ENCODE measurements at places on chromosomes 4 and X. TPM values are rescaled to one million over a fixed set of nuclear protein-coding genes. Genes with fewer than 3 reads are reported as not detected.

GRCh38 chrX:100379388-100379986, 30.6 kb downstream of the PCDH19 start:
- peak; percentile 16 for DNase-seq

GRCh38 chr4:109985993-109986974, 73.6 kb downstream of the EGF start:
- DNase-seq: no peak

DNA sequence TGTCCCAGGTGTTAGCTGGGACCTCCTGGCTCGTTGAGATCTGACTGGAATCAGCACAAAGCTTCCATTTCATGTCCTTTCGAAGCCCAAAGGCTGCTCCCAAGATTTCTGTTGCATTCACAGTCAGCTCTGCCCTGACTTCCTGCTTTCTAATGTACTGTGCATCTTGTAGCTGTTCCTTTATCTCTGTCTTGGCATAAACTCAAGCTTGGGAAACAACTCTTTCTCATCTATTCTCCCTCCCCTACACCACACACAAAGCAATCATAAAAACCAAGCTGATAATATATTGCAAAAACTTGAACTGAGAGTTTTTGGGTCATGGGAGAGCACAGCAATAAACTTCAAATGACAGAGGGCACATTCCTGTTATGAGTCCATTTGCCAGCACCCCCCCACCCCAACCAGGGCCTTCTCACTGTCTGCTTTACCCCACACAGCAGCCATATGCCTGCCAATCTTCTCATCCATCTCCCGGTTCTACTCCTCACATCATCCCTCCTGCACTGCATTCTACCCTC, 76.3 kb downstream of the SYNPO2 start:
- DNase-seq: peak; percentile 90

DNA sequence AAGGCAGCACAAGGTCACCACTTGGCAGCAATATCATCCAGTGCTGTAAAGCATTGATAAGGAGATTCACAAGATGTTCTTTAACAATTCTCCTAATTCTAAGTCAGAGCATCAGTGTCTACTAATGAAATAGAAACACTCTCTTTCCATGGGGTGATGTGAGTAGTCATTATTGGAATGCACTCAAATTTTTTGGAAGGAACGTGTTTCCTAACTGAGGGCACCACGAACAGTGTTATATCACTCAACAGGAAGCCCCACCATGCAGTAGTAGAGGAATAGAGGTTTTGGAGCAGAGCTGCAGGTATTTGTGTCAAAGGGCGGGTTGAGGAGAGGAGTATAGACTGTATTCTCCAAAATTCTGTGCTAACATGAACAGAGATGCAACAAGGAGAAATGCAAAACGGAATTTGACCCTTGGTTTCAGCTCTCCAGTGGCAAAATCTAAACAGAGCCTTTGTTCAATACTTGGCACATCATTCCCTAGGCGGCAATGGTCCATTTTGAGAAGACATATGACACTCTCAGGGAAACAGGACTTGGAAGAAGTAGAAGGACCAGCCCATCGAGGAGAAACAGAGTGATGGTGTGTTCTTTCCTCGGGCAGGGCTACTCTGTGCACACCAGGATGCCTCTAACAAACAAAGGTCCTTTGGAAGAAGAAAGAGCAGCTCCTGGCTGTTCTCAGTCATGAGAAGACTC, 98.9 kb downstream of the CPEB2 start:
- peak; percentile 37 for DNase-seq

GRCh38 chr4:2862528-2862927, 18.9 kb downstream of the ADD1 start:
- DNase-seq: peak; percentile 42

DNA sequence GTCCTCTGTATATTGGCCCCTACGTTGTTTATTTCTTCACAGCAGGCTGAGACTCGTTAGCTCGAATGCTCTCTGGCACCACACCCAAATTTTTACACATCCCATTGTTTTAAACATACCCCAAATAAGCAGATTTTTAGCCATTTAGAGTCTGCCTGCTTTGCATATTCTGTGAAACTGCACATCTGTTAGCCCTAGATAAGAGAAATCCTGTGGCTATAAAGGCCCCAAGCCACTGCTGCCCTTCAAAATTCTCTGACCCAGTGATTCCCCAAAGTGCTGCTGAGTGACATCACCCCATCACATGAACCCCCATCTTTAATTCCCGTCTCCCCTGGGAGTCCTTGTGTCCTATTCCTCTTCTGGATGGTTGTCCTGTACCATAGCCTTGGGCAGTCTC, 20.8 kb downstream of the TEX13C start:
- DNase-seq: no peak

DNA sequence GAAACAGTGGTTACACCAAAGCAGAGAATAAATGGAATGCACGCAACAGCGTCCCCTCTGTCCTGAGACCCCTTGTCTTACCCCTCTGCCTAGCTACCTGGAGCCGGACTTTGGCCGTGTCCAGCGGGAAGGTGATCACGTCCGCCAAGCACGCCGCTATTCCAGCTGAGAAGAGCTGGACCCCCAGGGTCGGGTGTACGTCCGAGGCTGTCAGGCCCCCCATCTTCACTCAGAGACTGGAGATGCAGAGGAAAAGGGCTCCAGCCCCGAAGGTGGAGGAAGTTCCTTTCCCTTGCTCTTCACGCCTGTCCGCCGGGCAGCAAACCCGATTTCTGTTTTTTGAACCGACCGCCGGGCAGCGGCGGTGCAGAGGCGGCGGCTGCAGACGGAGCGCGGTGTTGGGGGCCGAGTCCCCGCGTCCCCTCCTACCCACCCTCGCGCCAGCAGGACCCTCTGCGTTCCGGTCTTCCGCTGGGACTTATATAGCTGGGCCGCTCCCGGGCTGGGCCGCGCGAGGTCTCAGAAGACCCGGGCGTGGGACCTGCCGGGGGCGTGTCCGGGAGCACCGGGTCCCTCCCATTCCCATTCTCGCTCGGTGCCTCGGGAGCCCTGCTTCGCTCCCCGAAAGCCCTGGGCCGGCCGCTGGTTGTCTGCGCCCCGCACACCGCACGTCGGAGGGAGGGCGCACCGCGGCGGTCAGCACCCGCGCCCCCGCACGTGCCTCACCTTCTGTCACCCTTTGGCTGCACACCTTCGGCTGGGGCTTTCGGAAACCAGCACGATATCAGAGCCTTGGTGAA, at the start of gene UCP1:
Gene UCP1, minus strand, starts transcription at position 455 of the 800 bp plus-strand sequence. Its CDS starts 232 bp downstream, at position 223.
- no peak for DNase-seq

GRCh38 chr4:5710065-5710960, 688 bp upstream of the EVC start:
- peak; percentile 74 for DNase-seq

DNA sequence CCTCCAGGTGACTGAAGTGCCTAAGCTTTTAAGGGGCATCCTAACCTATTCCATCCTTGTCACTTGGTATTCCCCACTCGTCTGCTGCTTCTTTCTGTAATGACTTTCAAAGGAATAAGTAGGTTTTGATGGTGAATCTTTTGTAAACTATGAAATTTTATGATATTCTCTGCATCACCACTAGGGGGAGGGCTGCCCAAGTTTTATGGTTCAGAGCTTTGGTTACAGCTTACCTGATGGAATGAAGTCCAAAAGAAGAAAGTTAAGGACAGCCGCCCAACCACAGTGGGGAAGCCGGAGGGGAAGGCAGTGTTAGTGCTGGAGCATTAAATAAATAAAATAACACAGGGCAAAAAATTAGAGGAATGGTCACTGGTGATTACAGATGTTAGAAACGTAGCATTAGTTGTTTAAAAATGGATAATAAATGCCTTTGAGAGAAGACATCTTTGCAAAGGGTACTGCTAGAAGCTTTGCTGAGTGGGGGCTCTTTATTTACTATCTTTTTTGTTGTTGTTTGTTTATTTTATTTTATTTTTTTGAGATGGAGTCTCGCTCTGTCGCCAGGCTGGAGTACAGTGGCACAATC, 204.9 kb downstream of the GBA3 start:
- DNase-seq: peak; percentile 25

DNA sequence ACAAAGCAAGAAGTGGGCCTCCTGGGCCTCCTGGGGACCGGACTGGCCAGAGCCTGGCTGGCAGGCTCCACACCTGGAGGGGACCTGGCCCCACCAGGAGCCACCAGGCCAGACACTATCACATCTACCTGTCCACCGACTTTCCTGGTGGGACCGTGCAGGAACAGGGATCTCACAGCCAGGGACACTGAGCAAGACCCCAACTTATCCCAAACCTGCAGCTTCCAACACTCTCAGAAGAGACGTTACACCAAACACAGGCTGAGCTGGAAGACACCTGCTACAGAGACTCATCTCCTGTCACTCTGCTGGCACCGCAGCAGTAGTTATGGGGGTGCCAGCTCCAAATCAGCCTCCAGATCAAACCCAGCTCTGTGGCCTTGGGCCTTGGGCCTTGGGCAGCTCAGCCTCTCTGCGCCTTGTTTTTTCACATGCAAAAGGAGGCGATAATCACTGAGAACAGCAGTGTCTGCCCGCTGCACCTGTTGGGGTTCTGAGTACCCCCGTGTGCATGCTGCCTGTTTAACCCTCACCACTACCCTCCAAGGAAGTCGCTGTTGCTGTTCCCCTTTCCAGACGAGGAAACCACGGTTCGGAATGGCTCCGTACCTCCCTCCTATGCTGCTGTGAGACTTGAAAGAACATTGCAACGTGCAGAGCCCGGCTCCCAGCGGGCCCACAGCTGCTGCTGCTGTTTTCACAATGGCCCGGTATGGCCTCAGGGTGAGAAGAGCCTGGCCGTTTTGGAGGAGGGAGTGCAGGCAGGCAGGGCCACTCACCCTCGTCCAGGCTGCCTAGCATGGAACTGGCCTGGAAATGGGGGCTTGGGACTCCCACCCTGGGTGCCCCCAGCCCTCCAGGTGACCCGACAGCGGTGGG, 69.6 kb downstream of the ADRA2C start:
- DNase-seq: no peak

DNA sequence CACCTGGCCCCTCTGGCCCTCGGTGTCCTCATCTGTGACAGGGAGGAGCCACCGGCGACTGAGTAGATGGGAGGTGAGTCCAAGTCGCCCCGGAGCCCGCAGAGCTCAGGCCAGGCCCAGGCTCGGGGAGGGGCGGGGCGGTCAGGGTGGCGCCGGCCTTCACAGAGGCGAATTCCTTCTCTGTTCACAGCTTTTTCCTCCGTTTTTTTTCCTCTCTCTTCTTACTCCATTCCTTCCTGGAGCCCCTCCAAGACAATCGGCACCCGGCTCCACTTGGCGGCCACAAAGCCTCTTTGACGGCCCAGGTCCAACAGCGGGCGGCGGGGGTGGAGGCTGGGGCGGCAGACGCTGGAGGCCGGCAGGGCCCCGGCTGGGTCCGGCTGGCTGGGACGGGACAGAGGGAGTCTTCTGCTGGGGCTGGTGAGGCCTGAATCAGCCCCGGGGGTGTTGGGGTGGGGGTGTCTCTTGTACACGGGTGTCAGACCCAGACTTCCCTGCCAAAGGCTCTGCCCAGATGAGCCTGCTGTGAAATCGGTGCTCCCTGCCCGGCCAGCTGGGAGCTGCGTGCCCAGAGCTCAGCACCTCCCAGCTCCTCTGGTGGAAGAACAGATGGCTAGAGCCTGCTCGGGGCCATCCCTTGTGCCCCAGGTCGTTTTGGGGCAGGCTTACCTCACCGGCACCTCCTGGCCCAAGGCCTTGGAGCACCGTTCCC, 22.6 kb downstream of the FGFRL1 start:
- peak; percentile 91 for DNase-seq

DNA sequence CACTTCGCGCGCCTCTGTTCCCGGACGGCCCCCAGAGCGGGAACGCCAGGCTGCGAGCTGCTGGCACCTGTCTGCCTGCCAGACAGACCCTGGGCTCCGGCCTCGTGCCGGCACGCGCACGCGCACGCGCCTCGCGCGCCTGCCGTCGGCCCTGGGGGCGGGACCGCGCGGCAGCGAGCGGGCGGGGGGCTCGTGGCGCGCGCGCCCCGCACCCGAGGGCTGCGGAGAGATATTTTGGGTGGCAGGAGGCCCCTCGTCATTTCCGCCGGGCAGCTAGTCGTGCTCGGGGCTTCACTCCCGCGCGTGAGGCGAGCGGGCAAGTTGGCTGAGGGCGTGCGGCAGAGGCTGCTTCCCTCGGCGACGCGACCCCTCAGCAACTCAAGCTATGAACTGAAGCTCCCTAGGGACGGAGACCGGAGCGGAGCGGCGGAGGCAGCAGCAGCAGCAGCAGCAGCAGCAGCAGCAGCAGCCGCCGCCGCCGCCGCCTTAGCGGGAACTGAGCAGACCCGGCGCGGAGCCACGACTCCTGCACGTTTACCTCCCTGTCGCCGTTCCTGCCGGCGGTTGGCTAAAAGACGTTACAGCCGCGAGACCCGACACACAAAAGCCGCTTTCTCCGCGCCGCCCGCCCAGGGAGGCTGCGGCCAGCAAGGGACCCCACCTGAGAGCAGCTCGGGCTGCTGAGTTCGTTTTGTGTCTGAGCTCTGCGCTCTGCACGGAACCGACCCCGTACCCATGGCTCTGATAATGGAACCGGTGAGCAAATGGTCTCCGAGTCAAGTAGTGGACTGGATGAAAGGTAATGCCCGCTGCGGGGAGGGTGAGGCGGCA, at the start of gene CNKSR2:
Gene CNKSR2, plus strand, starts transcription at position 256 of the 831 bp plus-strand sequence. Its CDS starts 480 bp downstream, at position 736.
- peak; percentile 3 for DNase-seq

GRCh38 chr4:41269682-41270081, 13.0 kb downstream of the UCHL1 start:
- DNase-seq: no peak

- DNase-seq: no peak
Measured at GRCh38 chrX:149198980-149199732, 305.9 kb downstream of the IDS start.

DNA sequence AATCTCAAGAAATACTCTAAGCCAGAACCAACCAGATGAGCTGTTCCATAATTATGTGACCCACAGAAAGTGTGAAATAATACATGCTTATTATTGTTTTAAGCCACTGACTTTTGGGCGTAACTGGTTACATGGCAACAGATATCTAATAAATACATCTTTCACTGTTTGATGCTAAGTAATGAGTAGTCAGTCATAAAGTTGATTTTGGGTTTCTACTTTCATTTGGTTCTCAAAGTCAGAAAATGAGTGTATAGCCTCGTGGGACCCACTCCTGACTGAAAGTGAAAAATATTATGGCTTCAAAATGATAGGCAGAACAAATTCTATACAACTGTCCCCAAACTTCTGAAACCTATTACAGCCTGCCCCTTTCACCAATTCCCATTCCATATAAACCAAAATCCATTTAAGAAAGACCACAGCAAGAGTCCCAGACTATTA, 88.0 kb upstream of the CBR4 start:
- DNase-seq: no peak

GRCh38 chr4:185665655-185666054, 130.3 kb upstream of the PDLIM3 start:
- DNase-seq: no peak

- peak; percentile 18 for DNase-seq
Measured at GRCh38 chr4:25031077-25031621, 403 bp upstream of the LGI2 start.

DNA sequence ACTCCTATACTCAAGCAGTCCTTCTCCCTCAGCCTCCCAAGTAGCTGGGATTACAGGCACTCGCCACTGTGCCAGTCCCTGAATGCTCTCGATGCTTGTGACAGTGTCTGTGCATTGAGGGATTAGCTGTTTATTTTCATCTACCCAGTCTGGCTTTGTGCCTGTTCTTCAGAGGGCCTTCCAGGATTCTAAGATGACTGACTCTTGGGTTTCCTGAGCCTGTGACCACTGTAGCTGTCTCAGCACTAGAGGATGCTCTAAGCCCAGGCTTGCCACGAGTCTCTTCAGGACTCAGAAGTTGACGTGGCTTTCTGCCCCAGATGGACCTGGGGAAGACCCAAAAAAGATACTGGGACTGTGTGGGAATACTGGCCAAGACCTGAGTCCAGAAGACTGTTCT, 201.4 kb downstream of the ARHGAP10 start:
- DNase-seq: no peak

The DGKK gene
- not detected for total RNA-seq

The ALG13 gene
- total RNA-seq: 56.5 TPM

The GYPE gene
- not detected for total RNA-seq

The FDCSP gene
- not detected for total RNA-seq

The BRS3 gene
- not detected for total RNA-seq

The PPBP gene
- total RNA-seq: not detected

The TEX13D gene
- total RNA-seq: not detected

The DUSP9 gene
- not detected for total RNA-seq
